GM12878 (cell line): ENCODE measurements at places on chromosomes 3 and 15. TPM values are rescaled to one million over a fixed set of nuclear protein-coding genes. Genes with fewer than 3 reads are reported as not detected.

DNA sequence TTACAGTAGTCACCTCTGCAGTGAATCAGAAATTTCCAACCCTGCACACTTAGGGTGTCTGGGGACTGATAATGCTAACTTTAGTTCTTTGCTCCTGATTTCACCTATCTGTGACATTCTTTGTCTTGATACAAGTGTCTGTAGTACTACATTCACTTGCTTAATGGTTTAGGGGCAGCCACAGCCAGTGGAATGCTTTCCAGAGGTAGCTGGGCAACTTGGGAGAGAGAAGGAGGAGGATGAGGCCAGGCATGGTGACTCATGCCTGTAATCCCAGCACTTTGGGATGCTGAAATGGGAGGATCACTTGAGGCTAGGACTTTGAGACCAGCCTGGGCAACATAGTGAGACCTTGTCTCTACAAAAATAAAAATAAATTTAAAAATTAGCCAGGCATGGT lies 8.5 kb downstream of the BAHD1 start:
- no peak for DNase-seq

- no peak for DNase-seq
Observed at GRCh38 chr15:75090388-75090734, 67.0 kb downstream of the PPCDC start.

DNA sequence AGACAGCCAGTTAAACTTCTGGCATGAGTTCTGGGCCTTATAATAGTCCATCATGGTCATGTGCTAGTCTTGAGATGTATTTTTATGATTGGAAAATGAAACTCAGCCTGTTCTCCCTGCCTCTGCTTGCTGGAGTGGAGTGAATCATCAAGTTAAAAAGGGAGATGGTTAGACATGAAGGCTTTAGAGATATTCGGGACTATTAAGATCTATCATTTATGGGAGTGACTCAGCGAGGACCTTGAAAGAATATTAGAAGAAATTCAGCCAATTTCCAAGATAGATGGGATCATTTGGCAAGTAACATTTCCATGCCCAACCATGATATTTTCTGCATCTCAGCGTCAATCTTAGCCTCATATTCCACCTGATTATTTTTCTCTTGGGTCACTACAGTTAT lies 79.8 kb downstream of the AGBL1 start:
- no peak for DNase-seq

DNA sequence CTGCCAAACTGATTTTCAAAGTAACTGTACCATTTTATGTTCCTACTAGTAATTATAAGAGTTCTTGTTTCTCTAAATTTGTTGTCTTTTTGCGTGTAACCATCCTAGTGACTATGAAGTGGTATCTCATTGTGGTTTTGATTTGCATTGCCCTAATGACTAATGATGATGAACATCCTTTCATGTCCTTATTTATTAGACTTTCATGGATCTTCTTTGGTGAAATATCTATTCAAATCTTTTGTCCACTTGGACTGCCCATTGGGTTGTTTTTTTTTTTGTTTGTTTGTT lies 3.6 kb downstream of the OXSR1 start:
- no peak for DNase-seq

DNA sequence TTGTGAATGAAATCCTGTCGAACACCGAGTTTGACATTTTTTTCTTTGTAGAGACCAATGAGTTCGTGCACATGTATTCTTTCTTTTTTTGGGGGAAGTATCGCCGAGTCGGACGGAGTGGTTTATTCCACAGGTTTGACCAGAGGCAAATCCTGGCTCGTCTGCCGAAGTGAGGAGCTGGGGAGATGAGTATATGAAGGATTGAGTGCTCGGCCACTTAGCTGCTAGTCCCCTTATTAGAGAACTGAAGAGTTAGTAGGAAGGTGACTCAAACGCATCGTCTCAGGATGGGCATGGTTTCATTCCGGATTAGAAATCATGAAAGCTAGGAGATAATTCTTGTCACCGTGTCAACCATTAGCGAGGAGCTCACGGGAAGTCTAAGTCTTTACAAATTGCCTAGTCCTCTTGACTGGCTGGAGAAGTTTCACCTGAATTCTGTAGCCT lies 154.7 kb upstream of the GOLIM4 start:
- no peak for DNase-seq

- DNase-seq, result no peak
Observed at GRCh38 chr3:32391643-32392535, at the start of gene CMTM7. Gene CMTM7, plus strand, starts transcription at chr3:32391853. Its CDS starts 54 bp downstream, at chr3:32391907.

DNA sequence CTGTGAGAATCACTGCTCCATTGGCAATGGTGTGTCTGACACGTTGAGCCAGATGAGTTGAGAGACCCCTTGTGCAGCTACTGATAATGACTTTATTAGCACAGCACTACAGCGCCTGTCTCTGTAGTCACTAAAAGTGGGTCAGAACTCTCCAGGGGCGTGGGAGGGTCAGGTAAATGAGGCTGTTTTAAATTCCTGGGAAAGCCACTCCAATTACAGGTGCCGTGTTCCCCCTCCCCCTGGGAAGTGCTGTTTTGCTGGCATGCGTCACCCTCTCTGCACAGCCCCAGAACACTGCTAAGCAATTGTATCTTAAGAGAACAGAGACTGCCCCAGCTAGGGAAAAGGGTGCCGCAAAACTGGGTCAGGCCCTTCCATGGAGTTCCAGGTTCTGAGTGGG lies 21.5 kb upstream of the CPNE9 start:
- no peak for DNase-seq

GRCh38 chr3:73298243-73299183 lies 237.1 kb downstream of the EBLN2 start:
- no peak for DNase-seq

Gene CAND2
- 1.6 and 1.9 TPM in 2 replicates for total RNA-seq

Gene IQCF5
- total RNA-seq, result not detected in 2 replicates

DNA sequence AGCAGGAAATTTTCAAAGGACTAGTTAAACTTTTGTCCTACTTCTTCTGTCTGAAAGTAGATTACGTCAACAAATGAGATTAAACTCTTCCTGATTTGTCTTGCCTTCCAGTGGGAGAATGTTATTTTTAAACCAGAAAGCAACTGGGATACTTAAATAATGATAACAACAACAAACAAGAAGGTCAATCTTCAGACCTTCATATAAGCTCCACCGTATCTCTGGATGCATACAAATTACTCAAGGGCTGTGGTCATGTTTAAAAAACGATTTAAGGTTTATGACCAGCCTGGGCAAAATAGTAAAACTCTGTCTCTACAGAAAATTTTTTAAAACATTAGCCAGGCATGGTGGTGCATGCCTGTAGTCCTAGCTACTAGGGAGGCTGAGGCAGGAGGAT lies 145.3 kb upstream of the NPHP3 start:
- no peak for DNase-seq

DNA sequence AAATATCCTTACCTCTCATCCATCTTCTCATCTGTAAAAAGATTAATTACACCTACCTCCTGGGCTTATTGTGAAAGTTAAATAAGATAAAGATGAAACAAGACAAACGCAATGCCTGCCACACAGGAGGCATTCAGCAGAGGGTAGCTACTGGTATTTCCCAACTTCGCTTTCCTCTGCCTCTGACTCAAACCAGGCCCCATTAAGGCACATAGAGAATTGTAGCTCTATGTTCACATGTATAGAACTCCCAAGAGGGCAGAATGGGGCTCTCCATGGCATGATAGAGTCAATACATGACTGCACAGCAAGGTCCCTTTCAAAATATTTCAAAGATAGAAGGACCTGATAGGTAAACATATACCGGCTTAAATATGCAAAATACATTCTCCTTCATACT lies 1.4 kb downstream of the LYSMD2 start:
- DNase-seq, result peak; percentile 74

DNA sequence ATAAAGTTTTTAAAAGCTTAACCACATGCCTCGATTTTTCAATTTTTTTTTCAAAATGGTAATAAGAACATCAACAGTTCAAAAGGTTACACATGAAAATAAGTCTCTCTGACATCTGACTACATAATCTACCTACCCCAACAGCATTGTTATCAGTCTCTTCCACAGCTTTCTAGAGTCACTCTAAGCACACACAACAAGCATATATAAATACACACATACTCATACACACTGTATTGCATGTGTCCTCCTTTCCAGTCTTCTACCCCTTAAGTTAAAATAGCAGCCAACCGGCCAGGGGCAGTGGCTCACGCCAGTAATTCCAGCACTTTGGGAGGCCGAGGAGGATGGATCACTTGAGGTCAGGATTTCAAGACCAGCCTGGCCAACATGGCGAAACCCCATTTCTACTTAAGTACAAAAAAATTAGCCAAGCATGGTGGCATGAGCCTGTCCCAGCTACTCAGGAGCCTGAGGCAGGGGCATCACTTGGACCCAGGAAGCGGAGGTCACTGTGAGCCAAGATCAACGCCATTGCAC lies 12.2 kb downstream of the TBL1XR1 start:
- no peak for DNase-seq

GRCh38 chr15:84937144-84937543 lies 44.5 kb upstream of the PDE8A start:
- no peak for DNase-seq

DNA sequence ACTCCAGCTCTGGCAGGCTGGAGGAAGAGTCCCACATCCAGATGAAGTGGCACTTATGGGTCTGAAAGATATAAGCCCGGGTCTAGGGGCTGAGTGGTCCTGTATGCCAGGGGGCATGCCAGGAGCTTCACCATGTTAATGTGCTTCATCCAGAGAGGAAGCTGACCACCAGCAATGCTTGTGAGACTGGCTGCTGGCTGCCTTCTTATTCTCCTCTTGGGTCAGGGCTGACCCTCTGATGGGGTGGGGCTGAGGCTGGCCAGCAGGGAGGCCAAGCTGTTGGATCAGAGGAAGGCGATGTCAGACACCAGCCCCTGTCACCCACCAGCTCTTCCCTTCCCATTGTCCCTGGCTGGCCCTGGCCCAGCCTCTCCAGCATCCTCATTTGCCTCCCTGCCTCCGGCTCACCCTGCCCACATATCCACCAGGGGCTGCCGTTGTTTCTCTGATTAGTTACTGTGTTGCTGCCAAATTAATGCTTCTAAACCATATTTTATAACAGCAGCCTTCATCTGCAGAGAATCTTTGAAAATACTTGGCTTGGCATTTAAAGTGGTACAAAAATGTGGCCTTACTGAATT lies 20.4 kb upstream of the PSTPIP1 start:
- no peak for DNase-seq

Gene ZBBX
- total RNA-seq, result not detected in 2 replicates

Gene MORC1
- total RNA-seq, result not detected in 2 replicates

- no peak for DNase-seq
Observed at GRCh38 chr3:138493804-138494606, 59.6 kb downstream of the ESYT3 start.

GRCh38 chr15:22980189-22981050 lies at the start of gene CYFIP1:
Gene CYFIP1, minus strand, starts transcription at chr15:22980368. Its CDS starts 33,083 bp downstream, at chr15:22947285.
- no peak for DNase-seq

- DNase-seq, result peak; percentile 82
Observed at GRCh38 chr15:74402873-74403587, 30.7 kb downstream of the SEMA7A start.

DNA sequence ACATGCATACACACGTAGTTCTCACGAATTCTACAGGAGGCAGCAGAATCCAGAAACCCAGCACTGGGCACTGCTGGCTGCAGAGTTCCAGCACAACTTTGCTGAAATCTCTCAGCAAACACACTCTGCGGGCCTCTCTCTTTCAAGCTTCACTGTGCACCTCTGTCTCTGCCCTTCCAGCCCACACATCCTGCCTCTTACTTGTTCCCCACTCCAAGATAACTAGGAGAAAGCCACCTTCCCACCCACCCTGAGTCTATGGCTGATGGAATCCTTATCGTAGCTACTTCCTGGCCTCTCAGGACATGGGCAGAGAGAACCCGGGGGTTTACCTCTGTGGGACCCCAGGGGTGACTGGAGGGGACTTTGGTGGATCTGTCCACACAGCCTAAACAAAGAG lies 11.9 kb downstream of the ANP32A start:
- no peak for DNase-seq

Gene CACNA1D
- 2.6 and 2.7 TPM in 2 replicates for total RNA-seq

DNA sequence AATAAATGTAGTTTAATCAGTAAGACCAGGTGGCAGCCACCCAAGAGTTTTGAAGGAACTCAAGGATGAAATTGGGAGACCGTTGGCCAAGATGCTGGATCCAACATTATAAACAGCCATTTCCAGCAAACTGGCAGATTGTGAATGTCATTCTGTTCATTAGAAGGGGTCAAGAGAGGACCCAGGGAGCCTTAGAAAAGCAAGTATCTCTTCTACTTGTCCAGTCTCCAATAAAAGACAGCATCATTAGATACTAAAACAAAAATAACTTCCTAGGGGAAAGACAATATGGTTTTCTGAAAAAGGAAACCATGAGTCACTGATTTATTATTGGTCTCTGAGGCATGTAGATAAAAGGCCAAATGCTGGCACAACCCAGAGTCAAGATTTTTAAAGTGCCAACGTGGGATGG lies 67.9 kb downstream of the GADL1 start:
- no peak for DNase-seq

Gene ISL2
- 0.26 TPM in 1 of 2 replicates, not detected in the other for total RNA-seq

- DNase-seq, result no peak
Observed at GRCh38 chr15:68794863-68795262, 25.8 kb downstream of the ANP32A start.

- DNase-seq, result no peak
Observed at GRCh38 chr3:176354843-176355242, 842.4 kb downstream of the TBL1XR1 start.

DNA sequence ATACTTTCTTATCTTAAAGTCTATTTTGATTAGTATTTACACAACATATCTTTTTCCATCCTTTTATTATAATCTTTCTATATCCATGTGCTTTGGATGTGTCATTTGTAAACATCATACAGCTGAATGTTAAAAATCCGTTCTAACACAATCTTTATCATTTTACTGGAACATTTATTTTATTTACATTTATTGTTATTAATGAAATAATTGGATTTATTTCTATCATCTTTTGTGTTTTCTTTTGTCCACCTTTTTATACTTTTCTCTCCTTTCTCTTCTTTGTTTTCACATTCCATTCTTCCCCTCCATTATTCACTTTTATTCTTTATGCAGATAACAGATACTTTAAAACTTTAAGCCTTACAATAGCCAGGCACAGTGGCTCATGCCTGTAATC lies 34.7 kb upstream of the CTDSPL start:
- DNase-seq, result no peak

- DNase-seq, result no peak
Observed at GRCh38 chr3:150041877-150042276, 71.2 kb upstream of the PFN2 start.

Gene PIERCE2
- total RNA-seq, result 0.48 TPM in 1 of 2 replicates, not detected in the other

DNA sequence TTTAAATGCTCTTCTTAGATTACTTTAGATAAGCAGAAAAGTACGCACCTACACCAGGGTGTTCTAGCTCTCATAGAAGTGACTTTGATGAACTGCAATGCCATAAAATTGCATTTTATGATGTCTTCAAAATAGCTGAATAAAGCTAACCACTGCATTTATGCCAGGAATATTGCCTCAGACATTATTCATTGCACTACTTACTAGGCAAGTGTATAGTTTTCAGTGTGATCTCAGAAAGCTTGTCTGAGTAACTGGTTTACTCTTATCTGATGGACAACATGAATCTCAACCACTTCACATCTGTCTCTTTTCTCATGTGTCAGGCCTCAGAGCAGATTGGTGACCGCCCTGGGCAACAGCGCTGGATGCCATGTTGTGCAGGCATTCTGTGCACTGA lies 119.3 kb upstream of the SLC2A2 start:
- no peak for DNase-seq

GRCh38 chr15:48250640-48251076 lies 44.6 kb downstream of the SLC12A1 start:
- peak; percentile 17 for DNase-seq

GRCh38 chr3:171970301-171970788 lies 69.0 kb upstream of the FNDC3B start:
- no peak for DNase-seq

Gene UBL7
- 81.3 and 84.8 TPM in 2 replicates for total RNA-seq

- DNase-seq, result no peak
Observed at GRCh38 chr3:134722969-134723368, 72.1 kb upstream of the EPHB1 start.

GRCh38 chr3:85148036-85148435 lies 189.2 kb downstream of the CADM2 start:
- DNase-seq, result no peak

Gene KY
- total RNA-seq, result not detected in 2 replicates
